ENCODE measurements at places on chromosomes 12 and 14.

GRCh38 chr12:70275045-70275444, 31.8 kb downstream of the CNOT2 start:
- no peak for DNase-seq

DNA sequence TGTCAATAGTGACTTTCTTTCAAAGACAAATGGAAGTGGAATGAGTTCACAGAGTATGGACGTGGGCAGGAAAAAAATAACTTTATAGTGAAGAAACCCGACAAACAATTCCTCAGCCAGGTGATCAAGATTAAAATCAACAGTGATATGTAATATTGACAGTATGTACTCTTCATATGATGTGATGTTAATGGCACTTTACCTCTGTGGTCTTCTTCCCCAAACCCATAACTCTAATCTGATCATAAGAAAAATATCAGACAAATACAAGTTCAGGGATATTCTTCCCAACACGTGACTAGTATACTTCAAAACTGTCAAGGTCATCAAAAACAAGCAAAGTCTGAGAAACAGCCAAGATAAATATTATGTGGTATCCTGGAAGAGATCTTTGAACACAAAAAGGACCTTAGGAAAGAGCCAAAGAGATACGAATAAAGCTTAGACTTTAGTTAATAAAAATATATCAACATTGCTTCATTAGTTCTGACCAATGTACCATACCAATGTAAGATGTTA, 215.5 kb downstream of the PPFIA2 start:
- no peak for DNase-seq

DNA sequence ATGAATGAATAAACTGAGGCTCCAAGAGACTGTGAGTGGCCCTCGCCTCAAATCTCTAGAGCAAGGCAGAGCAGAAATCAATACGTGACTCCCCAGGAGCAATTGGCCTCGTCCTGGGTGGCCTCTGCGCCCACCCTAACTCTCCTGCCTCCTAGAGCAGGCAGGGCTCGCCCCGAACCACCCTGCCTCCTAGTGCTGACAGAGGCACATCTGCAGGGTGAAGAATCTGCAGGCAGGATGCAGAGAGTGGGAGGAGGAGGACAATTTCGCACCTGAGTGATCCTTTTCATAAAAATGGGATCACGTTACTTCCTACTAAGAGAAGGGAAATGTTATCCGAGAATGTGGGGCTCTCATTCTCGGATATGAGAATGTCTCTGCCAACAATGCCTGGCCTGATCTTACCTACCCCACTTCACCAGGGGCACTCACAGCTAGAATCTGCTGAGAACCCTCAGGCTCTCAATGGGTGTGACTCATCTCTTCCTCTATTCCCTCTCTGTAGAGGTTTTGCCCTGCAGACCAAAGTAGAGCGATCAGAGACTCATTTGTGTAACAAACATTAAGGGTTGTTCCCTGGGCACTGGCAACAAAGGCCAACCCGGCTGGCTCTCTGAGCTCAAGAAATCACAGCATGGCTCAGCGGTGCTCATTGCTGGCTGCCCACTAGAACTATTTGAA, 61.7 kb upstream of the BCL2L14 start:
- no peak for DNase-seq

DNA sequence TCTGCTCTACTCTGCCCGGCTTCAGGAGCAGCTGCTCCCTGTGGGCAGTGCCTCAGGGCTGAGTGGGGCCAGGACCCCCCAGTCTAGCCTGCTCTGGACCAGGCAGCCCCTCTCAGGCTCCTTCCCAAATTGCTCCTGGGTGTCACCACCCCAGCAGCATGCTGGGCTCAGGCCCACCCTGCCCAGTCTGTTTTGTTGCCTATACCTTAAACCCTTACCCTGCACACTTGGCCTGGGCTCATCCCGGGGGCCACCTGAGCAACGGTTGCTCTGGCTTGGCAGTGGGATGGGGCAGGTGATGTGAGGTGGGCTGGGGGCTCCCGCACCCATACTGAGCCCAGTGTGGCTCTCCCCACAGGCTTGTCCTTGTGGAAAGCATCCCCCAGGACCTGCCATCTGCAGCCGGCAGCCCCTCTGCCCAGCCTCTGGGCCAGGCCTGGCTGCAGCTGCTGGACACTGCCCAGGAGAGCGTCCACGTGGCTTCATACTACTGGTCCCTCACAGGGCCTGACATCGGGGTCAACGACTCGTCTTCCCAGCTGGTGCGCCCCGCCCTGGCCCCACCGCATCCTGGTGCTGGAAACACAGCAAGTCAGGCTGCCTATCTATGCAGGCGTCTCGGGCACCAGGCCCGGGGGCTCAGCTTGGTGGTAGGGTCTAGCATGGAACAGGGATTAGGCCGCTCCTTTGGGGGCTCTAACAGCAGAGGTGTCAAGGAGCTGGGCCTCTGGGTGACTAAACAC, 3.9 kb downstream of the PLD4 start:
- DNase-seq, result no peak

DNA sequence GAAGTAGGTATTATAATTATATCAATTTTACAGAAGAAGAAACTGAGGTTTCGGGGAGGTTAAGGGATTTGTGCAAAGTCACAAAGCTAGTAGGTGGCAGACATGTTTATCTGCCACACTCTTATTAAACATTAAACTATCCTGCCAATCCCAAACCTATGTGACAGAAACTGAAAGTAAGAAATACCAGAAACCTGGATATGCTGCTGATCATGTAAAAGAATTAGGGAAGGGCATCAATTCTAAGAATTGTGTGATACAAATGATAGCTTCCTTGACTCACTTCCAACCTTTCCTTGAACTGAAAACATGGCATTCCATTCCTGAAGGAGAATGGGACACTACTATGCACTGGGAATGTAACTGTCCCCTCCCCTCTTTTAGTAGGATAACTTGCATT, 16.9 kb downstream of the TAOK3 start:
- DNase-seq, result no peak

- DNase-seq, result peak; percentile 19
Observed at GRCh38 chr14:60723116-60723906, 840 bp downstream of the SIX4 start.

- no peak for DNase-seq
Observed at GRCh38 chr14:69153873-69154270, 953 bp upstream of the DCAF5 start.

- DNase-seq, result no peak
Observed at GRCh38 chr14:61925043-61925442, 162.8 kb downstream of the SNAPC1 start.

Data from natural killer cell (primary cell).